ENCODE measurements at places on chromosomes 16 and 17.

DNA sequence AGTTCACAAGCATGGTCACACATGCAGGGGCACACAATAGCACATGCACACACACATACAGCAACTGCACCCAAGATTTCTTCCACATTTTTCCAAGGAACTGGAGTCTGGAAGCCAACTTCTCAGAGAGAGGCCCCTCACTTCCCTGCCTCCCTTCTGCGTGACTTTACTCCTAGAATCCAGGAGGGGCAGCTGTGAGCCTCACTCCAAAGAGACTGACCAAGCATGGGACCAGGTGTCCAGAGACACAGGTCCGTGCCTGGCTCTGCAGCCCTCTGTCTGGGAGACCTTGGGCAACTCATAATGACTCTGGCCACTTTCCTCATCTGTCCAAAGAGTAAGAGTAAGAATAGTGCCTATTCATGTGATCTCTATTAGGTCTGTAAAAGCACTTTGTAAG, 104.7 kb upstream of the TMEM132E start:
- no peak for DNase-seq

DNA sequence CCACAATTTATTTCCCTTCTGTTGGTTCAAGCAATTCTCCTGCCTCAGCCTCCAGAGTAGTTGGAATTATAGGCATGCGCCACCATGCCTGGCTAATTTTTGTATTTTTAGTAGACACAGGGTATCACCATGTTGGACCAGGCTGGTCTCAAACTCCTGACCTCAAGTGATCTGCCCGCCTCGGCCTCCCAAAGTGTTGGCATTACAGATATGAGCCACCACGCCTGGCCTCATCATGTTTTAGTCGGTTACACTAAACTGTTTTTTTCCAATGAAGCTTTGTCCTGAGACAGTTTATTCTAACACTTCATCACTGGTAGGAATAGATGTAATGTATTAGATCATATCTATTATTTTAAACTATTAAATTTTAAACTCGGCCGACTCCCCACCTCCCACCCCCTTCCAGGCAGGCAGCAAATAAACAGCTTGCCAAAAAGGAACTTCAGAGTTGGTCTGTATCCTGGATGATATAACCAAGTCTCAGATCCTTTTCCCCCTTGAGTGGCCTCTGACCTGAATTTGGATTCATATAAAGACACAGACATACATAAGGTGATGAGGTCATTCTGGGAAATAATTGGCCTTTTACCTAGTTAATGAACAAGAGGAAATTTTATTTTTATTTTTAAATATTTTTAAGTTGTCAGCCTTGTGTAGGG, 18.4 kb upstream of the CORO6 start:
- no peak for DNase-seq

GRCh38 chr16:15782573-15783365, 74.1 kb downstream of the MYH11 start:
- no peak for DNase-seq

DNA sequence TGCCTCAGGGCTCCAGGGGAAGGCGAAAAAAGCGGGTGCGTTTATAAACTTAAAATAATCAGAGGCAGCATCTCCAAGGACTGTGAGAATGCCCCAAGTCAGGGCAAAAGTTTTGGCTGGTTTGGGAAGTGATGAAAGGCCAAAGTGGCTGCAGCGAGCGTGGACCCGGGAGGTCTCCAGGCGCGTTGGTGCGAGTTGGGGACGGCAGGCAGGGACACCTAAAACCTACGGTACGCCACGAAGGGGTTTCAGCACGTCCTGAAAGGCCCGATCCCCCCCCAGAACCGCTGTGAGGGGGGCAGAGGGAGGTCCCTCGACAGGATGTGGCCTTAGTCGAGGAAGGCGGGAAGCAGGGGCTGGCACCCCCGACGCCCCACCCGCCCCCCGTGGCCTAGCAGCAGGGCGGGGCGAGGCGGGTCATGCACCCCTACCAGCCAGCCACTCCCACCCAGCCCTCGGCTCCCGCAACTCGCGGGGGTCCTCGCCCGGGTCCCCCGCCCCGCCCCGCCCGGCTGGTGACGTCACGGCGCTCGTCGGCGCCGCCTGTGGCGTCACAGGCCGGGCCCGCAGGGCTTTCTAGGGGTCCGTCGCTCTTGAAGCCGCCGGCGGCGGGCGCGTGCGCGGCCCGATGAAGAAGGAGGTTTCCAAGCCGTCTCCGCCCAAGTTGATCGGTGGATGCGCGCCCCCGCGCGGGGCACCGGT, at the start of gene MYCBPAP:
Gene MYCBPAP, plus strand, starts transcription at position 569 of the 702 bp plus-strand sequence. CDS start 236 bp downstream, outside the sequence.
- peak; percentile 44 for DNase-seq

DNA sequence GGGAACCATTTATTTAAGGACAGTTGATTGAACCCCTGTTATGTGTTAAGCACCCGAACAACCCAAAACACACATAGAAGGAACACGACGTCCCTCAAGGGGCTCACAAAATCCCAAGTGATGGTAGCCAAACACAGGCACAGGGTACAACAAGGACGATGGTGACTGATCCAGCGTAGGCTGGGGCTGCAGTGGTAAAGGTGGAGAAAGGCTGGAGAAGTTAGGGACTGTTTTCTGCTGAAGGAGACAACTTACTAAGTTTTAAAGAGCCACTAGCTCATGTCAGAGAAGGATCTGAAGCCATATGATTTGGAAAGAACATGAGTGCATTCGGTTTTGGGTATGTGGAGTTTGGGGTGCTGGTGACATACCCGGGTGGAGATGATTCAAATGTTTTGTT, 229.6 kb upstream of the TNRC6C start:
- DNase-seq: no peak

- DNase-seq: no peak
These were observed 15.5 kb upstream of the CUEDC1 start for GRCh38 chr17:57970710-57971109.

DNA sequence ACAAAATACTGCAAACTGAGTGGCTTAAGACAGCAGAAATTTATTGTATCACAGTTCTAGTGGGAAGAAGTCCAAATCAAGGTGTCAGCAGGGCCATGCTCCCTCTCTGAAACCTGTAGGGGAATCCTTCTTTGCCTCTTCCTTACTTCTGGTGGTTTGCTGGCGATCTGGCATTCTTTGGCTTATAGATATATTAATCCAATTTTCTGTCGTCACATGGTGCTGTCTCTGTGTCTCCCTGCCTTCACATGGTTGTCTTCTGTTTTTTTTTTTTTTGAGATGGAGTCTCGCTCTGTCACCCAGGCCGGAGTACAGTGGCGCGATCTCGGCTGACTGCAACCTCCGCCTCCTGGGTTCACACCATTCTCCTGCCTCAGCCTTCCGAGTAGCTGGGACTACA, 6.8 kb upstream of the AKAP1 start:
- no peak for DNase-seq

- no peak for DNase-seq
These were observed 44.9 kb upstream of the TANGO6 start for GRCh38 chr16:68798398-68798797.

- no peak for DNase-seq
These were observed 1244.5 kb downstream of the CDH11 start for GRCh38 chr16:63877401-63877800.

DNA sequence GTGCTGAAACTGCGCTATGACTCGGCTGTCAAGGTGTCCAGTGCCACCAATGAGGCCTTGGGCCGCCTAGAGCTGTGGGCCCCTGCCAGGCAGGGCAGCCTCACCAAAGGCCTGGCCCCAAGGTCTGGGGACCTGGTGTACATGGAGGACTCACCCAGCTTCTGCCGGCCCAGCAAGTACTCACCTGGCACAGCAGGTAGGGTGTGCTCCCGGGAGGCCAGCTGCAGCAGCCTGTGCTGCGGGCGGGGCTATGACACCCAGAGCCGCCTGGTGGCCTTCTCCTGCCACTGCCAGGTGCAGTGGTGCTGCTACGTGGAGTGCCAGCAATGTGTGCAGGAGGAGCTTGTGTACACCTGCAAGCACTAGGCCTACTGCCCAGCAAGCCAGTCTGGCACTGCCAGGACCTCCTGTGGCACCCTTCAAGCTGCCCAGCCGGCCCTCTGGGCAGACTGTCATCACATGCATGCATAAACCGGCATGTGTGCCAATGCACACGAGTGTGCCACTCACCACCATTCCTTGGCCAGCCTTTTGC, 25.0 kb downstream of the WNT9B start:
- DNase-seq: peak; percentile 76

- DNase-seq: no peak
These were observed 172.0 kb downstream of the CDK5R1 start for GRCh38 chr17:32658470-32659418.

DNA sequence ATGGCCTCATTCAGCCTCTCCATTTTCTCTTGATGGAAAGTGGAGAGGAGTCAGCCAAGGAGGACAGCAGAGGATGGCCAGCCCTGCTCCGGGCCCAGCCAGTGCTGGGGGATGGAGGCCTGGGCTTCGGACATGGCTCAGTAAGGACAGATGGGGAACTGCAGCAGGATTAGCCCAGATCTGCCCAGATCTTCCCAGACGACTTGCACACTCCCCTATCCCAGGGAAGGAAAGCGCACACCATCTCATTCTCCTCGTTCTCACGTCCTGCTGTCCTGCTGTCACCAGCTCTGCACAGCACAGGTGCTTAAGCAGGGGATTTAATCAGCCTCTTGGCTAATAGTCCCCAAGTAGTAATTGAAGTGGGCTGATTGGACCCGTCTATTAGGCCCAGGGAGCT, 100.2 kb upstream of the SDK2 start:
- DNase-seq: no peak

GRCh38 chr17:67511012-67511411, 133.9 kb downstream of the PITPNC1 start:
- DNase-seq: no peak
